ENCODE measurements at places on chromosomes 3 and 15.

GRCh38 chr15:77622934-77623754 is 9.6 kb downstream of the LINGO1 start:
- no peak for ATAC-seq

GRCh38 chr15:71366926-71367325 is 251.7 kb downstream of the THSD4 start:
- ATAC-seq, result no peak

GRCh38 chr3:99865321-99865720 is 47.7 kb downstream of the CMSS1 start:
- ATAC-seq, result no peak

DNA sequence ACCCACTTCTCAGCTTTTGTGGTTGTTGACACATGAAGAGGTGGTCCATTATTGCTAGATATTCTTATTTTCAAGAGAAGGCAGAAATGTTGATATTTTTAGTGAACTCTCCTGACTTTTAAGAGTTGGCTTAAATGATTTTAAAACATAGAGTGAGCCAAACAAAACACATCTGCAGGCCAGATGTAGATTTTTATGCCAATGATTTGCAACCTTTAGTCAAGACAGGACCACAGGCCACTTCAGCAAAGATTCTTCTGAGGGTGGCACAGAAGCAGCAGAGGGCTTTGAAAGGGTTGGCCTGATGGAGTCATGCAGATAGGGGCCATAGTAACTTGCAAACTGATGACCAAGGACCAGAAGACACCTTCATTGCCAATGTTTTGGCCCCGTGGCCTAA is 276.5 kb upstream of the P2RY1 start:
- no peak for ATAC-seq

DNA sequence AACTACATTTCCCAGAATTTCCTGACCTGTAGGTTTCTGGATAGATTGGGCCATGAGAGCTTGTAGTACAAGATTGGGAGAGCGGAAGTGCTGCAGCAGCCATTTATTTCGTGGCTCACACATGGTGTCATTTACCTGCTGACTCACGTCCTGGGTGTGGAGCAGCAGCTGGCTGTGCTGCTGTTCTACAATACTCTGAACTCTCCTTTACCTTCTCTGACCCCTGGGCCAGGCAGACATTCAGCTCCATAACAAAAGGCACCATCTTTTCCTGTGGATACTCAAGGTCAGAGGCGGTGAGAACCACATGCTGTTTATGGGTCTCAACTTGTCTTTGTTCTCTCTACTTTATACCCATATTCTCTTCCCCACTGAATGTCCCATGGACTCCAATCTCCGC is 490.2 kb downstream of the IGSF11 start:
- no peak for ATAC-seq

GRCh38 chr3:11238060-11238459 is 34.1 kb upstream of the ATG7 start:
- ATAC-seq, result peak; percentile 50

GRCh38 chr3:30475038-30475808 is 131.2 kb upstream of the TGFBR2 start:
- ATAC-seq, result peak; percentile 59

DNA sequence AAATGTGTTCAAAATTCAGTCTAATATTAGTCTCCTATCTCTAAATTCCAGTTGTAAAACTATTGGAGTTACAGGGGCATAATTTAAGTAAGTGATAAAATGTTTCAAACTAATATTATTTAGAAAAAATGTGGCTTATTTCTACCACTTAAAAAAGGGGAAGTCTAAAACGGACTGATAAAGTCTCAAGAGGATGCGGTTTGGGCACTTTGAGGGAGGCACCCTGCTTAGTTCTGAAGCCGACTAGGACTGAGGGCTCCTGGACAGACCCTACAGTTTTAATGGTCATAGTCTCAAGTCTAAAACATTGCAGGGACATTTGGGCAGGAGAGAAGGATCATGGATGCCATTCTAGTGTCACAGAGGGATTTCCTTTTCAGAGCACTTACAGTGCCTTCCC is 566.3 kb downstream of the NR2F2 start:
- ATAC-seq, result no peak
